GM23248 (cell line): ENCODE measurements at places on chromosomes 3 and 15.

GRCh38 chr3:56547486-56547885, 9.5 kb upstream of the CCDC66 start:
- DNase-seq = peak; percentile 28

GRCh38 chr3:133595341-133595740, 21.9 kb downstream of the CDV3 start:
- peak; percentile 86 for DNase-seq

DNA sequence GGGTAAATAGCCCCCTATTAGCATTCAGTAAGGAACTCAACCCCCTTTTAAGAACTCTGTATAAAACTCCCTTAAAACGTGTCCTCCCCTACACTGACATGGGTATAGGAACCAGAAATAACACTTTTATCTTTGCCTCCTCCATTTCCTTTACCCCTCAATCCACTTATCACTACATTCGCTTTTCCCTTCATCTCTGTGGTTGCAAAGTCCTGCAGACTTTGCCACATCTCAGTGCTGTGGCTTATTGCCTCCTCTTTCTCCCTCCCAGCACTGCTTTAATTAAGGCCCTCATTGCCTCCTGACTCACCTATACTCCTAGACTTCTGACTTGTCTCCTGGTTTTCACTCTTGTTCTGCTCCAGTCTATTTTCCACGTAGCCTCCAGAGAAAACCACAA, 94.3 kb upstream of the GADL1 start:
- DNase-seq = no peak

DNA sequence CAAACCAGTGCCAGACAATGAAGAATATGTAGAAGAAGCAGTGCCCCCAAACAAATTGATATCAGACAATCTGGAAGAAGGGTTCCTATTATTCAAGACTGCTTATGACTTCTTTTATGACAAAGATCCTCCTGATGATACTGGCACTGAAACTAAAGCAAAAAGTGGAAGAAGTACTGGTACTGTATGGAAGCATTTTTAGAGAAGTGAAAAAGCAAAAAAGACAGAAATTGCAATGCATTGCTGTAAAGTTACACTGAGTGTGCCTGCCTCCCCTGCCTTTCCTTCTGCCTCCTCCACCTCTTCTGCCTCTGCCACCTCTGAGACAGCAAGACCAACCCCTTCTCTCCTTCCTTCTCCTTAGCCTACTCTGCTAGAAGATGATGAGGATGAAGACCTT, 167.6 kb downstream of the PLCL2 start:
- DNase-seq = no peak

DNA sequence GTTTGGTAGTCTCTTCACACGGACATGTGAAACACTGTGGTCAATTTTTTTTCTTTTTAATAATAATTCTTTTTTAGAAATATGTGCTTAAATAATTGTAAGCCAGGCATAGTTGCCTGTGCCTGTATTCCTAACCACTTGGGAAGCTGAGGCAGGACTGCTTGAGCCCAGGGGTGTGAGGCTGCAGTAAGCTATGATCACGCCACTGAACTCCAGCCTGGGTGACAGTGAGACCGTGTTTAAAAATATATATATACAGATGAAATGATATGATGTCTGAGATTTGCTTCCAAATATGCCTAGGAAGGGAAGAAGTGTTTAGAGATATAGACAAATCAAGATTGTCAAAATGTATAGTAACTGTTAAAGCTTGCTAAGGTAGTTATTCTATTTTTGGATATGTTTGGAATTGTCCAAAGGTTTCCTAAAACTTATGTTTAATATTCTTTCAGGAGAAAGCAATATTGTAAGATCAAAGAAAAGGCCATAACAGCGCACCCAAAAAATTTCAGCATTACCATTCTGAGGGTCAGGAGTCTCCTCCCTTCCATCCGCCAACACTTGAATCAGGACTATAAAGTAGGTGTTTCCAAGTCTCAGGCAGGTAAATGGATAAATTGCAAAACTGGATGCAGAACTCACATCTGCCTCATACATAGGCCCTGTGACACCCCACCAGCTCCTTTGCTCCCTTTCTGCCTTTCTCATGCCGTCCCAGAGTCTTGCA, 532 bp upstream of the SELENOT start:
- peak; percentile 4 for DNase-seq

- peak; percentile 38 for DNase-seq
Observed at GRCh38 chr3:81295906-81296577, 465.4 kb downstream of the GBE1 start.

GRCh38 chr15:39404767-39405181, 176.1 kb upstream of the THBS1 start:
- DNase-seq = peak; percentile 98

GRCh38 chr3:57977818-57978235, 30.4 kb upstream of the FLNB start:
- no peak for DNase-seq

- DNase-seq = no peak
Observed at GRCh38 chr3:179867961-179868360, 168.8 kb downstream of the PEX5L start.

GRCh38 chr3:134260987-134261386, 10.3 kb upstream of the RYK start:
- DNase-seq = no peak

DNA sequence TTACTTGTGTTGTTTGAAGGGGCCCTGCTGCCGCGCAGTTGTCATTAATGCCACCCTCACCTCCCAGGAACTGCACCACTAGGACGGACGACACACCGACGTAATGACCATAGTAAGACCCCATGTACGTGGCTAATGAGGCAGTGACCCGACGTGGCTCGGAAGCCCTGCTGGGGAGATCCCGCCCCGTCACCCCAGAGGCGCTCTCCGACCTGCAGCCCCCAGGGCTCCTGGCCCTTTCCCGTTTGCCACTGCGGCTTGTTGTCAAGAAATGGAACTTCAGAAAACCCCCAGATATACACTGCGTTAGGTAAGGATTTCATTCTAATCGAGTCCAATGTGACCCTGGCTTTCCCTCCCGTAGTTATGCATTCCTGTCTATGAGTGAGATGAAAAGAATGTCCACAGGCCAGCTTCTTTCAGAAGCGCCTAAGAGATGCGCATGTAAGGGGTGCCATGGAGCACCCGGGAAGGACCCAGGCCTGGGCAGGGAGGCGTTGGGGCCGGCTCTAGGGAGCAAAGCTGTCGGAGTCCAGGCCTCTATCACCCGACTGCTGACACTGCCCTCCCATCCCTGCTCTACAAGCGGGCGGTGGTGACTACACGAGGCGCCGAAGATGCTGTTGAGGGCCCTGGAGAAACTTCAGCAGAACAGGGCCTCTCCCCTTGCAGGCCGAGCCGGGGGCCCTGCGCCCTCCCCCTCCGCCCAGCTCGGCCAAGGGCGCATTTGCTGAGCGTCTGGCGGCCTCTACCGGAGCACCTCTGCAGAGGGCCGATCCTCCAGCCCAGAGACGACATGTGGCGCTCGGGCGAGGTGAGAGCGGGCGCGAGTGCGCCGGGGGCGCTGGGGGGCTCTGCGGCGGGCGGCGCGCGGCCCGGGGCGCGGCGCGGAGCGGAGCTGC, at the start of gene GABRA5:
Gene GABRA5 (plus strand): TSS at position 765 of the 902 bp plus-strand sequence. CDS start 2,187 bp downstream, outside the sequence.
- DNase-seq = peak; percentile 49

- DNase-seq = no peak
Observed at GRCh38 chr3:13220991-13221390, 147.8 kb upstream of the IQSEC1 start.

GRCh38 chr3:23671851-23672589, 133.7 kb upstream of the UBE2E1 start:
- peak; percentile 19 for DNase-seq

DNA sequence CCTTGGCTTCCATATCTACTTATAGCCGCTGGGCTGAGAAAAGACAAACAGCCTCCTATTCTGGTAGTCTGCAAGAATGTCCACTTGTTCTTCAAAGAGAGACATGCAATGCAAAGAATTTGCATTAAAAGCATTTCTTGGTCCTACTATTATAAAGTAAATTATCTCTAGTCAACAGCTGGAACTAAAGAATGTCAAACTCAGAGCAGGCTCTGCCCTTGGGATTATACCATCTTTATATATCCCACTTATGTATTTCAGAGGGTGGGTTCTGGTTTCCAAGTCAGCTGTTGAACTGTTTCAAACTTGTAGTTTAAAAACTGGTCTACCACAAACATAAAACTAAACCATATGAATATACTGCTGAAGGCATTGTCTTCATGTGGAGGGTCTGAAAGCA, 7.0 kb upstream of the ACTC1 start:
- no peak for DNase-seq

DNA sequence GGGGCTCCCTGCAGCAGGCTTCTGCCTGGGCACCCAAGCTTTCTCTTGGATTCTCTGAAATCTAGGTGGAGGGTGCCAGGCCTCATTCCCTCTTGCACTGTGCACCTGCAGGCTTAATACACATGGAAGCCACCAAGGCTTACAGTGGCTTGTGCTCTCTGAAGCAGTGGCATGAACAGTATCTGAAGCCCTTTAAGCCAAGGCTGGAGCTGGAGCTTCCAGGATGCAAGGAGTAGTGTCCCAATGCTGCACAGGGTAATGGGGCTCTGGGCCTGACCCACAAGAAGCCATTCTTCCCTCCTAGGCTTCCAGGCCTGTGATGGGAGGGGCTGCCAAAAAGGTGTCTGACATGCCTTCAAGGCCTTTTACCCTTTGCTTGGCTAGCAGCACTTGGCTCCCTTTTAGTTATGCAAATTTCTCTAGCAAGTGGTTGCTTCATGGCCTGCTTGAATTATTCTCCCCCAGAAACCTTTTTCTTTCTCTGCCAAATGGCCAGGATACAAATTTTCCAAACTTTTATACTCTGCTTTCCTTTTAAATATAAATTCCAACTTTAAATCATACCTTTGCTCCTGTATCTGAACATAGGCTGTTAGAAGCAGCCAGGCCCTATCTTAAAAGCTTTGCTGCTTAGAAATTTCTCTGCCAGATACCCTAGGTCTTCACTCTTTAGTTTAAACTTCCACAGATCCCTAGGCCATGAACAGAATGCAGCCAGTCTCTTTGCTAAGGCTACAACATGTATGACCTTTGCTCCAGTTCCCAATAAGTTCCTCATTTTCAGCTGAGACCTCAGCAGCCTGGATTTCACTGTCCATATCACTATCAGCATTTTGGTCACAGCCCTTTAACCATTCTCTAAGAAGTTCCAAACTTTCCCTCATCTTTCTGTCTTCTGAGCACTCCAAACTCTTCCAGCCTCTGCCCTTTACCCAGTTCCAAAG, 201.1 kb upstream of the LRRFIP2 start:
- no peak for DNase-seq

DNA sequence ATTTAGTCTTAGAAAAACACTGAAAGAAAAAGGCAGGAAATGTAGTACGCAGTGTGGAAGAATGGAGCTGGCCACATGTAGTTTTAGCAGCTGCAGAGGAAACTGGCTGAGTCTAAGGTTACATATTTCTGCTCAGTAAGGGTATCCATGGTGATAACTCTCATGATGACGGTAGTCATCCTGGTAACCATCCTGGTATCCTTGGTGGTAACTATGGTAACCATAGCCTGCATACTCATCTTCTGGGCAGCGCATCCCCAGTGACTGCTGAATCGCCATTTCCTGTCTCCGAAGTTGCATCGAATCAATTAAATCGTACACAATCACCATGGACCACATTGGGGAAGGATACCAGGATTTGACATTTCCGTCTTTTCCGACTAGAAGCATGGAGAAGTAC, 35.7 kb downstream of the CCDC80 start:
- peak; percentile 99 for DNase-seq

DNA sequence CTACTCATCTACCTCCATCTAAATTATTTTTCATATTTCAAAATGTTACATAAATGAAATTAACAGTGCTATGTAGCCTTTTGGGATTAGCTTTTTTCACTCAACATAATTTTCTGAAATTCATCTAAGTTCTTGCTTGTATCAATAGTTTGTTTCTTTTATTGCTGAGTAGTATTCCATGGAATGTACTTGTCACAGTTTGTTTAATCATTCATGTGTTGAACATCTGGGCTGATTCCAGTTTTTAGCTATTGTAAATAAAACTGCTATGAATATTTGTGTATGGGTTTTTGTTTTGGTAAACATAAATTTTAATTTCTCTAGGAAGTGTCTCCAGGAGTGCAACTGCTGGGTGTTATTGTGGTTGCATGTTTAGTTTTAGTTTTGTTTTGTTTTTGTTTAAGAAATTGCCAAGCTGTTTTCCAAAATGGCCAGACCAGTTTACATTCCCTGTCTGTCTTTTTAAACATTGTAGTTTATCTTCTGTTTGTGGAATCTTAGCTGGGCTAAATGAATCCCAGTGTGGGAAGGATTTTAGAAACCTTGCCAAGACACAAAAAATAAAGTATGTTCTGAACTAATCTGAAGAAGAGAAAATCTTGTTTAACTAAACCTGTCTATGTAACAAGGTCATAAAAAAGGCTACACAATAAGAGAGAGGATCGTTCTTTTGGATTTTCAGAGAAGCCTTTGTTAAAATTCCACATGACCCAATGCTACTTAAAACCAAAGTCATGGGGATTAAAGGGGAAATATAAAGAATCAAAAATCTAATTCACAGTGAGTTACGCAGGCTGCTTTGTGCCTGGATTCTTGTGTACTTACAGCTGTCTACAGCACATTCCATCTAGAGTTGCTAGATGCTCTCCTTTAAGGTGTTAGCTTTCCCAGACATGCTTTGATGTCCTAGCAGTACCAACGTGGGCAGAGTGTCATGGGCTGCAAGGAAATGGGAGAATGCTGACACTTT, 129.2 kb upstream of the SUCLG2 start:
- peak; percentile 9 for DNase-seq

DNA sequence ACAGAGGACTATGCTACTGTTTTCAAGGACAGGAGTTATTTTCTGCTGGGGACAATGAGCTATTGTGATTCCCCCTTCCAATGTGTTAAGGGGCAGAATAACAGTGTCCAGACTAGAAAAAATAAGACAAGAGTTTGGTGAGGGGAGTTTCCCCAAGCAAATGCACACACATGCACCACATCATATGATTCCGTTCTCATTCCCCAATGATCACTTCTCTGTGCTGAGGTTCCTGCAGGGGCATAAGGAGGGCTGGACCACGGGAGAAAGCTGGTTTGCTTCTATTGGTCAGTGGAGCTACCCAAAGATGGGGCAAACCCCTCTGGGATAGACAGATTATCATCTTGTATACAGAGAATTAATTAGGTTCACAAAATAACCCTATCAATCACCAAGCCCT, 80.6 kb downstream of the RBPMS2 start:
- no peak for DNase-seq
